WERI-Rb-1 (cell line): ENCODE measurements at places on chromosomes 3 and 15.

DNA sequence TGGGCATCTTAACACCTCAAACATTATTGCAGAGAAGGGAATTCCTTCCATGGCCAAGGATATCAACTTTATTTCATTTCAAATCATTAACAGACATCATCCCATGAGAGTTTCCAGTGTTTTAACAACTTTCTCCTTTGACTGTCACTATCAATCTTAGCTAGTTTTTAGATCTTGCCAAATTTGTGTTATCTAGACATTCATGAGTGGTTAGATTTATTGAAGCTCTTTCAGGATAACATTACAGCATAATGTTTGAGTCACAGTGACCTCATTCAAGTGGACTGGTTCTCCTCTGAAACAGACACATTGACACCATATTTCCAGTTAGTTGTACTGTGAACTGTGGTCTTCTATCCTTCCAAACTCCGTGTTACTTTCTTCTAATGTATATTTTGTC lies 8.6 kb upstream of the TNFAIP8L3 start:
- DNase-seq = no peak

- no peak for DNase-seq
Observed at GRCh38 chr3:34483311-34483887, 685.0 kb downstream of the PDCD6IP start.

- DNase-seq = no peak
Observed at GRCh38 chr15:43318990-43319771, 11.2 kb downstream of the LCMT2 start.

DNA sequence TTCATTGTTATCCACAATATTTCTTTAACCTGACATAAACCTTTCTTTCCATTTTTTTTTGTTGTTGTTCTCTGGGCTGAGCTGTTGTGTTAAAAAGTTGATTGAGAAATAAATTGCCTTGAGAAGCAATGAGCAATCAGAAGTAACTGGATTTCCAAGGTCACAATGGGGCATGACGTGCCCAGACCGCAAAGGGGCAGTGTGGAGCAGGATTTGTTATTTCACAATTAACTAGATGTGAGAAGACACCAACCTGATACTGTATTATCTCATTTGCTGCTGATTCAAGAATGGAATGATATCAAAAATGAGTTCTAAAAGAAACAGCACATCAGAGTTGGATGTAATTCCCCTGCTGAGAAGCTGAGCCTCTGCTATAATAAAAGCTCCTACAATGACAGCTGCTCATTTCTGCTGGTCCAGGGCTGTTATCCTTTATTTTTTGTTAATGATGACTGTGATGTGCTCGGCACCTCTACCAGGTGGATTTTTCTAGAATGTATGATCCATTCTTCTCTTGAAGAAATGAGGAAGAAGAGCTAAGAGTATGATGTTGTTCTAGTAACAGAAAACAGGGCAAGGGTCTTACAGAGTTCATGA lies 28.1 kb downstream of the CPNE4 start:
- DNase-seq = no peak

DNA sequence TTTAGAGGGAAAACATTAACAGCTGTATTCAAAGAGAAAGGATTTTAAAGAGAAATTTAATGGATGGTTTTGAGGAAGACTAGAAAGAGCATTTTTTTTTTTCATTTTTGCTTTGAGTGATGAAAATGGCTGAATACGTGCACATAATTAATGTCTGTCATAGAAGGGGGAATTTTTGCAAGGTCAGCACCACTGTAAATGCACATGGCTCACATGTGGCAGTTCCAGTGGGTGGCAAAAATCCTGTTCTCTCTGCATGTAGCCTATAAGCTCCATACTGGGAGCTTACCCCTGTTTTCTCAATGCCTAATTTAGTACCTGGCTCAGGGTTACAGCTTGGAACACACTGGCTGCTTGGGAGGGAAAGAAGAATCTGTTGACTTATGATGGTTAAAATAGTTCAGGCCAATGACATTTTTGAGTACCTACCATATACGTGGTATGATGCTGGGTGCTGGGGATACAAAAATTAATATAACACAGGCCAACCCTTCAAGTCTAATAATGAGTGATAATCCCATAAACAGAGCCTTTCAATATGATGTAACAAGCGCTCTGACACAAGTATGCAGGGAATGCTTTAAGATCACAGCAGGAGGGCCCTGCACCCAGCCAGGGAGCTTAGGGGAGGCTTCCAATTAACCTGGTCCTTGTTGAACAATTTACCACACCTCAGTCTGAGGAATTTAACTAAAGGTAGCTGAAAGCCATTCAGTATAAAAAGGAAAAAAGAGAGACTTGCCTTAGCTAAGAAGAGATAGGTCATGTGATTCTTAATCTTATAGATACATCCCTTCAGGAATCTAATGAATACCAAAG lies 33.0 kb downstream of the HSPBAP1 start:
- no peak for DNase-seq

- DNase-seq = no peak
Observed at GRCh38 chr3:184099806-184100686, 3.2 kb downstream of the HTR3E start.

DNA sequence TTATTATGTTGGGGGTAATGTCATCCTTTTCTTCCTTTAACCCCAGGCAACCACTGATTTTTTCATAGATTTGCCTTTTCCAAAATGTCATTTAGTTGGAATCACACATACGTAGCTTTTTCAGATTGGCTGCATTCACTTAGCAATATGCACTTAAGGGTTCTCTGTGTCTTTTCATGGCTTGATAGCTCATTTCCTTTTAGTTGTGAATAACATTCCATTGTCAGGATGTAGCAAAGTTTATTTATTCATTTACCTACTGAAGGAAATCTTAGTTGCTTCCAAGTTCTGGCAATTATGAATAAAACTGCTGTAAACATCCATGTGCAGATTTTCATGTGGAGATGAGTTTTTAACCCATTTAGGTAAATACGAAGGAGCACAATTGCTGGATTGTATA lies 125.4 kb downstream of the AGBL1 start:
- no peak for DNase-seq

DNA sequence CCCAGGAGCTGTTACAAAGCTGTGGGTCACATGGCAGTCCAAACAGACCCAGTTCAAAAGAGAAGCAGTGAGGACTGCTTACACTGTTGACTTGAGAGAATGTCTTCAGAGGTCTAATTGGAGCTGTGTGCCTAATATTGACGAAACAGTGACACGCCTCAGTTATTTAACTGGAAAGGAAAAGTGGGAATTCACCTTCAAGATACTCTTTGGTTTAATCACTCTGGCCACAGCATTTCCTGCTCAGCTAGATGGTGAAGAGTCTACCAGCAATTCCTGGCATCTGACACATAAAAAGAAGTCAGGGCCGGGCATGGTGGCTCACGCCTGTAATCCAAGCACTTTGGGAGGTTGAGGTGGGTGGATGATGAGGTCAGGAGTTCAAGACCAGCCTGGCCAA lies 326.4 kb downstream of the SV2B start:
- no peak for DNase-seq

DNA sequence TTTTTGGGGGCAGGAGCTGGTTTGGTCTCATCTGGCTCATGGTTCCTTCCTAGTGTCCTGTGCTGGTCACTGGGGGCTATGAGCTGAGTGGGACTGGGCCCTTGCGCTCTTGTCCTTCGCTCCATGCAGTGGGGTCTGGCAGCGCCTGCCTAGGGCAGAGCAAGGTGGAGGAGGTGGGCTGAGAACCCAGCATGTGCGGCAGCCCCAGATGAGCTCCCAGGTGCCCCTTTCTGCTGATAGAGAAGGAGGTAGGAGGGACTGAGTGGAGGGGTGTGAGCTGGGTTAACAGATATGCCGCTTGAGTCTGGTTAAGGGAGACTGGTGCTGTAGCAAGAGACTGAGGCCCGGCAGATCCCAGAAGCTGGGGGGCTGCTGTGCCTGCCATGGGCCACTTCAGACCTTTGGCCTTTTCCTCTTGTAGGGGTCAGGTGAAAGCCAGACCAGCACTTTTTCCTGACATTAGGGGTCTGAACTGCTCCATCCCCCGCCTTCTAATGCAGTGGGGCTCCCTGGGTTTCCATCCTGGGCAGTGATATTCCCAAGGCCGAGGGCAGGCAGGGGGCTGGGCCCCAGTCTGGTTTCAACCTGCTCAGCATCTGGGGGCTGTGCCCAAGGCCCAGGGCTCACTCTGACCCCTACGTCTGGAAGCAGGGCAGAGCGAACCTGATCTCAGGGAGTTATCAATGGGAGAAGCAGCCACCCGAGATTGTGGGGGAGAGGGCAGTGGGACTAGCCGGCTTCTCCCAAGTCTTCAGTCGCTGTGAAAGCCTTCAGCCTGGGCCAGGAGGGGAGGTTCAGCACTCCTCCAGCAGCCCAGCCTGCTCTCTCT lies 62.9 kb upstream of the PRR23C start:
- no peak for DNase-seq
